ENCODE measurements at places on chromosomes 5 and 9. TPM values are rescaled to one million over a fixed set of nuclear protein-coding genes. Genes with fewer than 3 reads are reported as not detected.

GRCh38 chr5:73464016-73464745, 15.6 kb upstream of the FOXD1 start:
- DNase-seq, result no peak

- no peak for DNase-seq
Observed at GRCh38 chr9:136537896-136538598, 7.8 kb downstream of the NOTCH1 start.

IL4 gene
- polyA plus RNA-seq, result not detected

KIF24 gene
- polyA plus RNA-seq, result 6.2 TPM

WWC1 gene
- 78.3 TPM for polyA plus RNA-seq

- DNase-seq, result no peak
Observed at GRCh38 chr5:51832934-51833470, 449.8 kb downstream of the ISL1 start.

CSF2 gene
- polyA plus RNA-seq, result not detected

- no peak for DNase-seq
Observed at GRCh38 chr9:118455788-118456187, 751.6 kb downstream of the TLR4 start.

- no peak for DNase-seq
Observed at GRCh38 chr9:92008041-92008440, 58.0 kb upstream of the ROR2 start.

CCL21 gene
- 11.7 TPM for polyA plus RNA-seq

GRCh38 chr9:107447834-107448233, 41.7 kb downstream of the KLF4 start:
- no peak for DNase-seq

- no peak for DNase-seq
Observed at GRCh38 chr9:134663084-134663483, 21.5 kb downstream of the COL5A1 start.

NUTM2F gene
- not detected for polyA plus RNA-seq

ZNF367 gene
- polyA plus RNA-seq, result 10.4 TPM

ZDHHC11 gene
- polyA plus RNA-seq, result 6.7 TPM

DNA sequence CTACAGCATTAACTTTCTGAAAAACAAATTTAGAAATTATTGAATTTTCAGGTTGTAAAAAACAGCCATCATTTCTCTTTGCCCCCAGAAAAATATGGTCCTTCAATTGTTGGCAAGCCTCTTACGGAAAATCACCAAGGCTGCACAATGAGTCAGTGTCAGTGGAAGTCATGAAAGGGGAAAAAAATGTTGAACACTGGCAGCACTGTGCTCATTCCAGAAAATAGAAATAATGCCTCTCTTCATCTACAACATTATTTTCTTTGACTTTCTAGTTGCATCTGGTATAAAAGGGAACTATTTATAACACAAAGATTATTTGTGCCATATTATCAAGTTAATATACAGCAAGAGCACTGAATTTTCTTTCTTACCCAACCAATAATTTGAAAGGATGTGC, 26.7 kb upstream of the STK32A start:
- no peak for DNase-seq

OMD gene
- 2.0 TPM for polyA plus RNA-seq

DNA sequence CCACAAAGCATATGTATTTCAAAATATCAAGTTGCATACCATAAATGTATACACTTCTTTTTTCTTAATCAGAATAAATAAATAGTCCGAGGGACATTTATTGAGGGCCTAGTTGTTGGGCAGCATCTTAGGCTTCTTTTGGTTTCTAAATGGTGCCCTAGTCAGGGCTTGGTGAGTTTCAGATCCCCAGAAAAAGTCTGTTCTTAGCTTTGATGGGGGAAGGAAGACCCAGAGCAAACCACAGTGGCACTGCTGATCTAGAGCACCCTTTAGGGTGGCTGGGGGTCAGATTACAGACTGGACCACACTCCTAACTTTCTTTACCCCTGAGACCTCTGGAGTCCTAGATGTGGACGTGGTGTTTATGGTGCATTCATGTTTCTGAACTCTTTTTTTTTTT, 97.8 kb downstream of the C9orf152 start:
- no peak for DNase-seq

- DNase-seq, result no peak
Observed at GRCh38 chr9:134889386-134890154, 9.0 kb downstream of the FCN2 start.

GRCh38 chr5:164672205-164672604, 1166.8 kb downstream of the MAT2B start:
- no peak for DNase-seq

CHD1 gene
- polyA plus RNA-seq, result 72.0 TPM

GRCh38 chr5:139904816-139905661, 109.4 kb downstream of the PSD2 start:
- no peak for DNase-seq

- no peak for DNase-seq
Observed at GRCh38 chr9:10260501-10260900, 352.3 kb downstream of the PTPRD start.

- no peak for DNase-seq
Observed at GRCh38 chr9:133707065-133707762, 30.9 kb downstream of the SARDH start.

DNA sequence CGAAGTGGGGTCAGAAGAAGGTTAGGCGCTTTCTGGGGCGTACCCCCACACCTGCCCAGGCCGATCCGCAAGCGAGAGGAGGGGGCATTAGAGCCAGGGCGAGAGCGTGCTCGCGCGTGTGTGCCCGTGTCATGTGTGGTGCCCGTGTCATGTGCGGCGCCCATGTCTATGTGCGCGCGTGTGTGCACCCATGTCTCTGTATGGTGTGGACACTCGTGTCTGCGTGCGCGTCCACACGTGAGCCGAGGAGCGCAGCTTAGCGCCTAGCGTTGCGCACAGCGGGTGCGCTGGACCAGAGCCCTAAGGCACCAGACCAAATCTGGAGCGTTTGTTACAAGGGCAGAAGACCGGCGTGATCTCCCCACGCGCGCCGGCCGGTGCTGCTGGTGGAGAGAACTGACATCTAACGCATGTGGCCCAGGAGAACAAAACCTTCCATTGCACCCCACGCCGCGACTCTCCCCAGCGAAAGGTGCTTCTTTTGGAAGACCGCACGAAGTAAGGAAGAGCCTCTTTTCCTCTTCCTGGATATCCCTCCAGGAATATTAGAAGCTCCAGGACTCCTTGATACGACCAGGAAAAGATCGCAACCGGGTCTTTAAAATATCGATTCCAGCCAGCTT, 644 bp downstream of the NIM1K start:
- DNase-seq, result no peak

KCNN2 gene
- polyA plus RNA-seq, result 4.2 TPM

DNAI1 gene
- polyA plus RNA-seq, result 2.0 TPM

GRCh38 chr9:75909776-75910175, 19.3 kb downstream of the PCSK5 start:
- DNase-seq, result no peak

CDX1 gene
- 0.71 TPM for polyA plus RNA-seq

SPATA31D4 gene
- not detected for polyA plus RNA-seq

DNA sequence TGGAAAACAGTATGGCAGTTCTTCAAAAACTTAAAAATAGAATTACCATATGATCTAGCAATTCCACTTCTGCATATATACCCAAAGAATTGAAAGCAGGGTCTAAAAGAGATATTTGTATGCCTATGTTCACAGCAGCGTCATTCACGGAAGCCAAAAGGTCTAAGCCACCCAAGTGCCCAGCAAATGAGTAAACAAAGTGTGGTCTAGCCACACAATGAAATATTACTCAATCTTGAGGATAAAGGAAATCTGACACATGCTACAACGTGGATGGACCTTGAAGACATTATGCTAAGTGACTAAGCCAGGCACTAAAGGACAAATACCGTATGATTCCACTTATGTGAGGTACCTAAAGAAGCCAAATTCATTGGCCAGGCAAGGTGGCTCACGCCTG, 11.1 kb upstream of the MED27 start:
- no peak for DNase-seq

PCDHB6 gene
- 3.8 TPM for polyA plus RNA-seq

FAM221B gene
- polyA plus RNA-seq, result 0.16 TPM

DNA sequence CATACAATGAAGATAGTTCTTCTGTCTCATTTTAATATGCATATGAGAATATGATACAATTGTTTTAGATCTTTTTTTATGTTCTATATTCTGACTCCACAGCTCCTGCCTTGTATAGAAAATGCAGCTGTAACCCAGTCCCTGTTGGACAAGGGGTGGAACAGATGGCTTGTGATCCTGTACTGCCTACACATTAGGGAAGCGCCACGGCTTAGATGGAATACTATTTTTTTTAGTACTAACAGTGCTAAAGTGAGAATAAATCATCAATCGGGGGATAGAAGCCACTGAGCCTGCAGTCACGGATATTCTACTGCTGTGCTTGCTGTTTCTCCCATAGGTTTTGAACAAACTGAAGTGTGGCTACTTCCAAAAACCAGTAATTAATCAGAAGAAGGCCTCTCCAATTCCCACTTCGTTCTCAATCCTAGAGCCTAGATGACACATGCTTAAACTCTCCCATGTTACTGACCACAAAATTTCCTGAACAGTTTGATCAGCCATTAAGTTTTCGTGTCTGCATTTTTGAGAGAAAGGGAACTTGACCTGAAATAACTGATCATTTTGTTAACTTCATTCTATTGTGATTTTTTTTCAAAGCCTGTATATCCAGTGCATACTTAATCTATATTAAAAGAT, 150.3 kb downstream of the CDH18 start:
- DNase-seq, result no peak

GRCh38 chr5:39799242-39799641, 374.5 kb upstream of the DAB2 start:
- no peak for DNase-seq

GRCh38 chr5:10892147-10892910, 131.3 kb upstream of the DAP start:
- no peak for DNase-seq

DNA sequence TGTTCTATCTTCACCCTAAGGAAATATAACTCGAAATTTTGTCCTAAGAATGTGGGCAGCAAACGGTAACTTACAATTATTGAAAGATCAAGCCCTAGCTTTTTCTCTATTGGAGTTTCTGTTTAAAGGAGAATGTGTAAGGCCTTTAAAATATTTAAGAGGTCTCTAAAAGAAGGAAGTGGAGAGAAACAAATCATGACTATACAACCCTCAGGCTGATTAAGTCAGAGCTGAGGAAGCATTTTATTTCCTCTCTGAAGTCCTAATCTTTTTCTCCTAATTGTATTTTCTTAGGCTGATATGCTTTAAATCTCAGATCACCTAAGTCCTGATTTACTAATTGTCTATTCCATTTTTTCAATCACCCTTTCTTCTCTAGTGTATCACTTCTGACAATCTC, 1708.8 kb upstream of the C9orf72 start:
- no peak for DNase-seq

DNA sequence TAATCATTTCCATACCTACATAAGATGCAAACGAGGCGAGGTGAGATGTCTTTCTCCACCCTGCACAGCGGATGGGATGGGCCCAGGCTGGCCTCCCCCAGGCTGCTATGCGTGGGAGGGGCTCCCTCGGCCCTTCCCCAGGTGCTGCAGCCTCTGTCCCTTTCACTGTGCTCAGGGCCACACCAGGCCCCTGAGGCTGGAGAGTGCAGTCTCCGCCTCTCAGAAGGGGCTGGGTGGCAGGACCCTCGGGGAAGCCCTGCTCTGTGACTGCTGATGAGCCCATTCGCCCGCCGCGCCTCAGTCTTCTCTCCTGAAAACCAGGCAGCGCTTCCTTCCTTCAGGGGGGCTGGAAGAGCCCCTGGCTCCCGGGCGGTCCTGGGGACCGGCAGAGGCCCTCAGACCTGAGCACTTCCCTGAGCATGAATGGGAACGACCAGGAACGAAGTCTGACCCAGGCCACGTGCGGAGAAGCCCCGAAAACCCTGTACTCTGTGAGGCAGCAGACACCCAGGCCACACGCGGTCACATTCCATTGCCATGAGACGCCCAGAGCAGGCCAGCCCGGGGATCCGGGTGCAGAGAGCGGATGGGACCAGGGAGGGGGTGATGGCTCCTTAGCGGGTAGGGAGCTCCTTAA, 21.9 kb upstream of the NOTCH1 start:
- DNase-seq, result no peak

DNA sequence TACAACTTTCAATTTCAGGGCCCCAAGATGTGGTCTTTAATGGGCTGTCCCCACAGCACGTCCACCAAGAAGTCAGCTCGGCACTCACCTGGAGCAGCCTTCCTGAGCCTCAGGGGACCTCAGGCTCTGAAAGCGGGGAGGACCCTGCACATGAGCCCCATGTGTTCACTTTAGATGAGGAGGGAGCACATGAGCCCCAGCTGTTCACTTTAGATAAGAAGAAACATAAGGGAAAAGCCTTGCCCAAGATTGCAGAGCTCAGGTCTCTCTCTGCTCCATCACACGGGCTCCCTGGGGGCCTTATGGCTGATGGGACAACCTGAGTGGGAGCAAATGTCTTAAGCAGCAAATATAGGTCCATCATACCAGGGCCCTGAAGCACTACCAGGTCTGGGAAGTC, 56.4 kb downstream of the NIPSNAP3B start:
- no peak for DNase-seq

All from right renal pelvis (tissue), 4 donors.